ENCODE measurements at places on chromosomes 7 and 10. TPM values are rescaled to one million over a fixed set of nuclear protein-coding genes. Genes with fewer than 3 reads are reported as not detected.

- peak overlapping the region; percentile 75 for H3K27ac ChIP-seq
- peaks cover 19% of the 10 kb centered on the region for H3K4me1 ChIP-seq
- no peaks in the 10 kb centered on the region for H3K27me3 ChIP-seq
- peak overlapping the region; percentile 90 for H3K4me3 ChIP-seq
These were observed 432 bp downstream of the TMEM248 start for GRCh38 chr7:66921396-66921917.

GRCh38 chr10:60921633-60922032 is 22.4 kb downstream of the RHOBTB1 start:
- no peak overlapping the region for H3K4me3 ChIP-seq
- DNase-seq = no peak
- no peak overlapping the region for H3K27ac ChIP-seq
- H3K4me1 ChIP-seq = no peaks in the 10 kb centered on the region
- no peaks in the 10 kb centered on the region for H3K27me3 ChIP-seq
- no peaks in the 10 kb centered on the region for H3K36me3 ChIP-seq

Gene MMP21
- not detected for total RNA-seq

GRCh38 chr7:19307554-19307953 is 162.3 kb upstream of the FERD3L start:
- H3K27me3 ChIP-seq = no peaks in the 10 kb centered on the region
- no peaks in the 10 kb centered on the region for H3K4me1 ChIP-seq
- no peaks in the 10 kb centered on the region for H3K36me3 ChIP-seq
- H3K27ac ChIP-seq = no peak overlapping the region

DNA sequence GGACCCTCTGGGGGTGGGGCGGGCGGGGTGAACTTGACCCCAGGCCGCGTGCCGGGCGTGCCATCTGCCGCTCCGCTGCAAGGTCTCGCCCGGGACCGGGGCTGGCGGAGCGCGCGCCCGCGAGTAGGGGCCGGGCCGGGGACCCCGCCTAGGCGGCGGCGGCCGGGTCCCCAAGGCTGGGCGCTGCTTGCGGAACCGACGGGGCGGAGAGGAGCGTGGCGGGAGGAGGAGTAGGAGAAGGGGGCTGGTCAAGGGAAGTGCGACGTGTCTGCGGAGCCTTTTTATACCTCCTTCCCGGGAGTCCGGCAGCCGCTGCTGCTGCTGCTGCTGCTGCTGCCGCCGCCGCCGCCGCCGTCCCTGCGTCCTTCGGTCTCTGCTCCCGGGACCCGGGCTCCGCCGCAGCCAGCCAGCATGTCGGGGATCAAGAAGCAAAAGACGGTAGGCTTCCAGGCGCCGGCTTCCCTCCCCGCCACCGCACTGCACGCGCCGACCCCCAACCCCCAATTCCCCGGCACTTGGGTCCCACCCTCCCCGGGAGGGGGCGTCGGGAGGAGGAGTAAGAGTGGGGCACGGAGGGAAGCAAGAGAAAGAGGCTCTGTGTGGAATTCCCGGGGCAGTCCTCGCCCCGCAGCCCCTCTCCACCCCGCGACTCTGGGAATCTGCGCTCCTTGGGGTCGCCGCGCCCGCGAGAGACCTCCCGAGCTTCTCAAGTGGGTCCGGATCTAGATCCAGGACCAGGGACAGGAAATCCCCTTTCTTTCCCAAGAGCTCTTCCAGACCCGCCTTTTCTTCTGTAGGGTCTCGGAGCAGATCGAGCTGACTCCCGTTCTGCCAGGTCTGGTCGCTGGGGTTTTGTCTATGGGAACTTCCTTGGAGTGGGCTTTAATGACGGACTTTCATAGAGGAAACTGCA is at the start of gene PAPSS2:
Gene PAPSS2, plus strand, starts transcription at position 308 of the 913 bp plus-strand sequence. Its CDS starts 104 bp downstream, at position 412.
- no peaks in the 10 kb centered on the region for H3K36me3 ChIP-seq
- DNase-seq = peak; percentile 76
- H3K27me3 ChIP-seq = no peaks in the 10 kb centered on the region
- peaks cover 34% of the 10 kb centered on the region for H3K4me1 ChIP-seq
- H3K4me3 ChIP-seq = peak within 1 kb of the TSS; percentile 81

- H3K4me1 ChIP-seq = no peaks in the 10 kb centered on the region
- H3K27ac ChIP-seq = no peak overlapping the region
- no peak overlapping the region for H3K4me3 ChIP-seq
- H3K27me3 ChIP-seq = no peaks in the 10 kb centered on the region
These were observed 16.9 kb upstream of the REEP3 start for GRCh38 chr10:63504145-63504881.

Gene DYNC1I1
- 20.3 TPM for total RNA-seq

DNA sequence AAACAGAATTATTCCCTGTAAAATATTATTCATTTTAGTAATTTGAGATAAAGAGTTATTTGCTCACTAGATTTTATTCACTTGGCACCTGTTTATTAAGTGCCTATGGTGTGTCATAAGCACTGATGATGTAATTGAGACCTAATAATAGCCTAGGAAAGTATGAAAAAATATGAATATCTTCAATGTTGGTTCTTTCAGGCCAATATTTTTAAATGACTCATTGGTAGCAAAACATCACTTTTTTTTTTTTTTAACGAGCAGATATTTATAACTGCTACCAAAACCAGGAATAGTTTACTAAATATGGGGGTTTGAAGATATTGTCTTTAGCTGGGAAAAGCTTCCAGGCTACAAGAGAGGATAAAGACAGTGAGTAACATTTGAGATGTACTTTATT is 228.0 kb downstream of the PRKG1 start:
- H3K27me3 ChIP-seq = no peaks in the 10 kb centered on the region
- no peak for DNase-seq
- H3K36me3 ChIP-seq = no peaks in the 10 kb centered on the region
- H3K27ac ChIP-seq = peak overlapping the region; percentile 24

DNA sequence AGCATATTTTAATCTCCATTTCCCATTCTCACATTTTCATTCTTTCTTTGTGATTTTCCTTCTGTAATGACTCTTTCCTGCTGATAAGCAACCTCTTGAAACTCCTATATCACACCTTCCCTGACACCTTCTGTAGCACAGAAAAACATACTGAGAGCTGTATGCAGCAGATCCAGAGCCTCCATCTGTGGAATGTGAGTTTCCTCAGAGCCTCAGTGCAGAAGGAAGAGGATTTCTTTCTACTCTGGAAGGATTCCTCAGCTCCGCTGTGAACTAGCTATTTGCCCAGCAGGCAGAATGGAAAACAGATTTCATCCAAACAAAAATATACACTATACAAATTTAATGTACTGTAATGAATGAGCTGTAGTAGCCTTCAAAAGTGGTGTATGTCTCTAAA is 841.3 kb upstream of the ZWINT start:
- no peak overlapping the region for H3K4me3 ChIP-seq
- no peaks in the 10 kb centered on the region for H3K36me3 ChIP-seq
- no peak for DNase-seq
- H3K27ac ChIP-seq = no peak overlapping the region
- no peaks in the 10 kb centered on the region for H3K27me3 ChIP-seq

DNA sequence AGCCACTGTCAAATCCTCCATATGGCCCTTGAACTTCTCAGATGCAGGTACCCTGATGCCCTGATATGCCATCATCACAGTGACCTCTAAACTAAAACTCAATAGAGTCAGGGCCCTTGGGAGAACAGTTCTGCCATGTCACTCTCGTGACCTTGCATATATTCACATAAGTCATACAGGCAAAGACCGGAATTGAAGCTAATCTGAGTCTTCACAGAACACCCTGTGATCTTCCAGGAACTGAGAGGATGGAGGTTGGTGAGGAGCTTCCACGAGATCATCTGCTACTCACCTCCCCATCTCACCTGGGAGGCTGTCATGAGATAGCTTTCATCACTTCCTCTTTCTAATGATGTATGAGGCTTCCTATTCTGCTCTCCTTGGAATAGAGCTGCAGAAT is 228.7 kb upstream of the CCDC6 start:
- H3K4me1 ChIP-seq = peaks cover 4% of the 10 kb centered on the region
- H3K27me3 ChIP-seq = no peaks in the 10 kb centered on the region
- DNase-seq = no peak
- H3K27ac ChIP-seq = no peak overlapping the region
- H3K4me3 ChIP-seq = no peak overlapping the region

GRCh38 chr10:30607814-30608213 is 21.7 kb downstream of the LYZL2 start:
- no peak for DNase-seq
- H3K4me3 ChIP-seq = no peak overlapping the region
- no peaks in the 10 kb centered on the region for H3K36me3 ChIP-seq
- H3K27ac ChIP-seq = no peak overlapping the region

- H3K27me3 ChIP-seq = no peaks in the 10 kb centered on the region
- peaks cover 13% of the 10 kb centered on the region for H3K4me1 ChIP-seq
- no peak for DNase-seq
These were observed 1.4 kb upstream of the MUC17 start for GRCh38 chr7:101018271-101019167.

Gene STX1A
- 1.6 TPM for total RNA-seq

DNA sequence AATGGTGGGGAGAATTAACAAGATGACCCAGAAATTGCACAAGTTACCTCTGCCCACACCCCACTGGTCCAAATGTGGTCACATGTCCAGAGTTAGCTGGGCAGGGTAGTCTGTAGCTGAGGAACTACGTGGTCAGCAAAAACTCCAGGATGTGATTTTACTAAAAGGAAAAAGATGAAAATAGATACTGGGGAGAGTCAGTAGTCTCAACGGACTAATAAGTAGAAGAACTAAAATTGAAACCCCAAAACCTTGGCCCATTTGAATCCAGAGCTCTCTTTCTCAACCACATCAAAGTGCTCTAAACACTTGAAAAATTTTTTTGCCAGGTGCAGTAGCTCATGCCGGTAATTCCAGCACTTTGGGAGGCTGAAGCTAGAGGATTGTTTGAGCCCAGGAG is 146.3 kb downstream of the SKIDA1 start:
- H3K27ac ChIP-seq = no peak overlapping the region
- no peaks in the 10 kb centered on the region for H3K4me1 ChIP-seq
- H3K27me3 ChIP-seq = no peaks in the 10 kb centered on the region
- H3K36me3 ChIP-seq = no peaks in the 10 kb centered on the region
